ENCODE measurements at places on chromosomes 1 and 21.

DNA sequence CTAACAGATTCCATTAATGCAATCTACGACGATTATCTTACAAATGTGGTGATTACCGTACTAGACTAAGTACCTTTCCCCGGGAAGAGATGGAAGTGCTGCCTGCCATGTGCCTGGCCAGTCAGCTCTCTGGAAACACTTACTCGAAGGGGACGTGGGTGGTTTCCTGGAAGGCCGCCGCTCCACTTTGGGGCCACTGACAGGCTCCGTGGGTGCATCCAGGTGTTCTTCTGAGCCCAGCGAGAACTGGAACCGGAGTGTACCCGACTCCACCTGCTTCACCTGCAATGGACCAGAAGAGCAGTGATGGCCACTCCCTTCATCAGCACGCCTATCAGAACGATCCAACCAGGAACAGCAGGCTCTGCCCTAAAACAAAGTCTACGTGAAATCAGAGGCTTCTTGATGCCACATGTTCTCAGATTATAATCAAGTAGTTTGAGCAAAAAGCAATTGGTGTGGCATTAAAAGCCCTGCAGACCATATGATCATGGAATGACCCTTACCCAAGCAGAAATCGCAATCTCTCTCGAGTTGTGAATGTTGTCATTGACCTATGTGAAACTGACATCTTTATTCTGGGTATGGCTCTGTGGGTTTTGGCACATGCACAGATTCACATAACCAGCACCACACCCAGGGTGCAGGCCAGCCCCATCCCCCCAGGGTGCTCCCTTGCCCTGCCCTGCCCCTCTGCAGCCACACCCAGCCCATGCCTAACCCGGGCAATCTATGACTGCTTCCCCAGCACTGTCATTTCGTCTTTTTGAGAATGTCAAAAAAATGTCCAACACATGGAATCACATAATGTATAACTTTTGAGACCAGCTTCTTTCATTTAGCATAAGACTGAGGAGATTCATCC lies 64.5 kb downstream of the NPHP4 start:
- DNase-seq = no peak

DNA sequence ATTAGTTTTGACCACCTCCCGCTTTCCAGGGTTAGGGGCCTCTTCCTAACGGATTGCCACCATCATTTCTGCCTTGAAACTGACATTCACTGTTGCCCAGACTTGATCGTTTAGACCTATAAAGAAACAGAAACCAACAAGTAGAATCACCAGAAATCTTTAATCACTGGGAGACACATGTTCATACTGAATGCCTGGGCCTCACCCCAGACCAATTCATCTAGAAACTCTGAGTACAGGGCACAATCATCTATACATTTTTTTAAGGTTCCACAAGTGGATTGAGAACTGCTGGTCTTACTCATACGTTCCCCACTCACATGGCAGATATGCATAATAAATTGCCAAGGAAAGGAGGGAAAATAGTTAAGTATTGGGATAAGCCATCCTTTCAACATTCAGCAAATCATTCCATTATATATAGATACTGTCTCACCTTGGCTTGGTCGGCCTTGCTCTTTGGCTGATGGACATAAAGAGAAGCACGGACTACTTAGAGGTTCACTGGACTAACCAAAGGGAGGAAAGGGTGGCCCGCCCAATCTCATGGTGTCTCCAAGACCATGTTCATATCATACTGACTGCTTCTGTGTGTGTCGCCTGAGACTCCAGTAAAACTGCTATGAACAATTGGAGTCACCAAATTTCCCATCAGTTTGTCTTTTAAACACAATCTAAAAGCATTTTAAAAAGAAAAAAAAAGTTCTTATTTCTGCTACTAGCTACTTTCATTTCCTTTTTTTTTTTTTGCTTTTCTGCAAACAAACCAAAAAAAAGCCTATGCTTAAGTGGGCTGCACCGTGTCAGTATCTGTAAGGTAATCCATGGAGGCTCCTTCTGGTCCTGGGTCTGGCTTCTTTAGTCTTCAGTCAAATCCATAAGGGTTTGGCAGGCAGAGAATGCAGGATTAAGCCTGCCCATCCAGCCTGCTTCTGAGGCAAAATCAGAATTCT lies 9.4 kb upstream of the TARBP1 start:
- no peak for DNase-seq

- no peak for DNase-seq
Observed at GRCh38 chr1:243293941-243294722, 38.3 kb downstream of the SDCCAG8 start.

DNA sequence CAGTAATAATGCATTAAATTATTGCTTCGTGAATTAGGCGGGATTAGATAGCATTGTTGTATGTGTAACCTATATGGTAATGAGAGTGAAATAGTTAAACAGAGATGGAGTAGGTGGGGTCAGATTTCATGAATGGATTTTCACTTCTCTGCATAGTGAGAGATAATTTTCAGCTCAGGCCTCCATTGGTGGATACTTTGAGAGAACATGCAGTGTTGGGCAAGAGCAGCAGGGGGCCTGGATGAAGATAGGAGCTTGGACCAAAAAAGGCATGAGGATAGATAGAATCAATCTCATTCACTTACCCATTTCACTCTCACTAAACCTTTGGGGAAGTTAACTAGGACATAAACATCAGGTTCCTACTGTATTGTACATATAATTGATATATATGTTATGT lies 39.5 kb upstream of the C1orf87 start:
- no peak for DNase-seq

DNA sequence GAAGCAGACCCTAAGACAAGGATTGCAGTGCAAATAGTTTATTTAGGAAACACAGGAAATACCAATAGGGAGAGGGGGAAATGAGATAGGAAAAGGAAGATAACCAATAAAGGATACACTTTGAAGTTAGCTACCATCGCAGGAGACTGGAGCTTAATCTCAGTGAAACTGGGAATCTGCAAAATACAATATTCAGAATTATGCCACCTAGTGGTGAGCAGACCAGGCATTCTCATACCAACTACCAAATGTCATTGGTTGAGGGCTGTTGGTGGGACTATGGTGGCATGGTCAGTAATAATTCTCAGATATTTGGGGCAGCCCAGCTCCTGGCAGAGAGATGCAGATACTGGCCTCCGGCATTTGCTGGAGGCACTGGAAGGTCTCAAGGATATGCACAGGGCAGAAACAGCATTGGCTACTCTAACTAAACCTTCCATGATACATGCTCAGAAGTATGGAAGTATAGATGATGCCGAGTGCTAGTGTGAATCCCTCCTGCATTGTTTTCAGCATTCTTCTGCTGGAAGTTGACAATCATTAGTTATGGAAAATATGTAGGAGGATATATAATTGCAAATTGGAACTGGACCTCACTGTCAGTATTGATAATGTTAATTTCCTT lies 11.8 kb upstream of the ZFP69B start:
- DNase-seq = peak; percentile 27

- DNase-seq = no peak
Observed at GRCh38 chr1:26156285-26157038, 2.4 kb upstream of the FAM110D start.

DNA sequence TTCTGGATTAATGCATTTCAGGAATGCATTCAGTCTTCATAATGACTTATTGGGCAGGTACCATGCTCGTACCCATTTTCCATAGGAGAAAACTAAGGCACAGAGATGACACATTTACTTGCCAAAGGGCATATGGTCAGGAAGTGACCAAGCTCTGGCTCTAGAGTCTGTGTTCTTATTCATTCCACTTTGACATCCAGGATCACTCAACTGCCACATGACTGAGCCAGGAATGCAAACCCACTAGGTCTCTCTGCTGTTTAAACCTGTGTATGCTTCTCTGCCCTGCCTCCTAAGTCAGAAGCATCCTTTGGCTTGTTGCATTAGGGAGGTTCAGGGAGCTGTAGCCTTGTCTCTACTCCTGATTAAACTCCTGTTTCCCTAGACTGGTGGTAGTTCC lies 7.5 kb downstream of the KAZN start:
- no peak for DNase-seq

DNA sequence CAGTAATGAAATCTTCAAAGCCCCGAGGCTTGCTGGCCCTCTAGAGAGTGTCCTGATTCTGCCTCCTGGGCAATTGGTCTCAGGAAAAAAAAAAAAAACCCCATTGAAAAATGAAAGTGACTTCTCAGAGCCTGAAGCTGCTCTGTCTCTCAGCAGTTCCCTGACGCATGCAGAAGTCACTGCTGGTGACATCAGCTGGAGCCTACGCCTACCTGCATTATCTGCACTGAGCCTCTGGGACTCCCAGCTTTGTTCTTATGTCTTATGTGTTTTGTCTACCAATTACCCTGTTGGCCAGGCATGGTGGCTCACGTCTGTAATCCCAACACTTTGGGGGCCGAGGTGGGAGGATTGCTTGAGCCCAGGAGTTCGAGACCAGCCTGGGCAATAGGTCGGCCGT lies 10.1 kb upstream of the SLC25A33 start:
- peak; percentile 16 for DNase-seq

All from HT-29 (cell line).